Thoracic aorta (tissue), 2 donors: ENCODE measurements at places on chromosomes 16 and 17.

DNA sequence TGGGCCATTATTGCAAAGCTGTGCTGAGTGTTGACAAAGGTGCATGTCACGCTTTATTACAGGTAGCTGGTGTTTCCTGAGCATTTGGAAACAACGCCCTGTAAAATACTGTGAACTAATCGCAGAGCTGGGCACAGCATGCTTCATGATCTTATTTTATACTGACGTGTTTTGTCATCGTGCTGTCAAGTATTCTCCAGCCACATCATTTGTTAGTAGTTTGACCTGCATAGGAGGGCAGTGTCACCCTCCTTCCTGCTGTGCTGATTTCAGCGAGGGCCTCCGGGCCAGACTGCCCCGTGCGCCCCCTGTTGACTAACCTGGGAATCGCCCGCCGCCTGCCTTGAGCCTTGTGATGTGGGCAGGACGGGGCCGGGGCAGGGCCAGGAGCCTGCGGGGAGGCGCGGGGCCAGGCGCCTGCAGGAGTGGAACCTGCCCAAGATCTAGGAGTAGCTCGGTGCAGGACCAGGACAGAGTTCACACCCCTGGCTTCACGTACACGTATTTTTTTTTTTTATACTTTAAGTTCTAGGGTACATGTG, 820.7 kb downstream of the KCNJ18 start:
- no peak for DNase-seq

GRCh38 chr17:29388937-29389336, 1.2 kb upstream of the TAOK1 start:
- DNase-seq, result no peak

- no peak for DNase-seq
Measured at GRCh38 chr16:61540216-61540615, 496.0 kb downstream of the CDH8 start.

GRCh38 chr16:84839054-84839453, 19.3 kb downstream of the CRISPLD2 start:
- DNase-seq, result no peak

DNA sequence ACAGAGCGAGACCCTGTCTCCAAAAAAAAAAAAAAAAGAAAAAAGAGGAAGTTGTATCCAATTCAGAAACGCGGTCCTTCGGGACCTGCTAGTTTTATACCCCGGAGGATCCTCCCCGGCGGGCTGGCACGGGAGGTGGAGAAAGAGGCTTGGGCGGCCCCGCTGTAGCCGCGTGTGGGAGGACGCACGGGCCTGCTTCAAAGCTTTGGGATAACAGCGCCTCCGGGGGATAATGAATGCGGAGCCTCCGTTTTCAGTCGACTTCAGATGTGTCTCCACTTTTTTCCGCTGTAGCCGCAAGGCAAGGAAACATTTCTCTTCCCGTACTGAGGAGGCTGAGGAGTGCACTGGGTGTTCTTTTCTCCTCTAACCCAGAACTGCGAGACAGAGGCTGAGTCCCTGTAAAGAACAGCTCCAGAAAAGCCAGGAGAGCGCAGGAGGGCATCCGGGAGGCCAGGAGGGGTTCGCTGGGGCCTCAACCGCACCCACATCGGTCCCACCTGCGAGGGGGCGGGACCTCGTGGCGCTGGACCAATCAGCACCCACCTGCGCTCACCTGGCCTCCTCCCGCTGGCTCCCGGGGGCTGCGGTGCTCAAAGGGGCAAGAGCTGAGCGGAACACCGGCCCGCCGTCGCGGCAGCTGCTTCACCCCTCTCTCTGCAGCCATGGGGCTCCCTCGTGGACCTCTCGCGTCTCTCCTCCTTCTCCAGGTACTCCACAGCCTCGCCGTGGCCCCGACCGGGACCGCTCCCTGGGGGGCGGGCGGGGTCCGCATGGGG, at the start of gene CDH3:
Gene CDH3, plus strand, starts transcription at position 596 of the 779 bp plus-strand sequence. Its CDS starts 70 bp downstream, at position 666.
- no peak for DNase-seq

GRCh38 chr16:53849585-53849984, 145.6 kb downstream of the FTO start:
- no peak for DNase-seq

DNA sequence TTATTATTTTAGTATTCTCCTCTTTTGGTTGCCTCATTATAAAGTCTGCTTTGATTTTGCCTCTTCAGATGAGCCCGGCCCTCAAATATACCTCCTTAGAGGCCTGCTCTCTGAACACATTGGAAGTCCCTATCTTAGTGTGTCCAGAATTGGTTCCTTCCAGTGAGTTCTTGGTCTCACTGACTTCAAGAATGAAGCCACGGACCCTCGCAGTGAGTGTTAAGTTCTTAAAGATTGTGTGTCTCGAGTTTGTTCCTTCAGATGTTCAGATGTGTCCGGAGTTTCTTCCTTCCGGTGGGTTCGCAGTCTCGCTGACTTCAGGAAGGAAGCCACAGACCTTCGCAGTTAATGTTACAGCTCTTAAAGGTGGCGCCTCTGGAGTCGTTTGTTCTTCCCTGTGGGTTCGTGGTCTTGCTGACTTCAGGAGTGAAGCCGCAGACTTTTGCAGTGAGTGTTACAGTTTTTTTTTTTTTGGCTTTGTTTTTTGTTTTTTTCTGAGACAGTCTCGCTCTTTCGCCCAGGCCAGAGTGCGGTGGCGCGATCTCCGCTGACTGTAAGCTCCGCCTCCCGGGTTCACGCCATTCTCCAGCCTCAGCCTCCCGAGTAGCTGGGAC, 45.8 kb upstream of the NOS2 start:
- no peak for DNase-seq

GRCh38 chr17:68397108-68397536, 60.2 kb downstream of the WIPI1 start:
- no peak for DNase-seq

GRCh38 chr17:66551839-66552238, 249.4 kb downstream of the PRKCA start:
- no peak for DNase-seq

DNA sequence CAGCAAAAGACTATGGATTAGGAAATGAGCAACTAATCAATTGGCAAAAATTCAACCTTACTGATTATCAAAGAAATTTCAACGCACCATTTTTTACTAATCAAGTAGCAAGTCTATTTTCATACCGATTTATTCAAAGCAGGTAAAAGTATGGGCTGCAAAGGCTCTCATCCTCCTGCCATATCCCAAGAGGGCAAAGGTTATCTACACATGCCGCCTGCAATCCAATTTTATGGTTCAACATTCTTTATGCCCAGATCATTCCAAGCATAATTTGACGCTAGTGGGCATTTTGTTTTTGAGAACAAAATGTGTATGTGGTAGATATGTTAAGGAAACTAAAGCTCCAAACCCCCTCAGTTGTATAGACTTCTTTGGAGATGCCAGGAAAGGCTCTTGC, 270.6 kb downstream of the MAF start:
- no peak for DNase-seq

DNA sequence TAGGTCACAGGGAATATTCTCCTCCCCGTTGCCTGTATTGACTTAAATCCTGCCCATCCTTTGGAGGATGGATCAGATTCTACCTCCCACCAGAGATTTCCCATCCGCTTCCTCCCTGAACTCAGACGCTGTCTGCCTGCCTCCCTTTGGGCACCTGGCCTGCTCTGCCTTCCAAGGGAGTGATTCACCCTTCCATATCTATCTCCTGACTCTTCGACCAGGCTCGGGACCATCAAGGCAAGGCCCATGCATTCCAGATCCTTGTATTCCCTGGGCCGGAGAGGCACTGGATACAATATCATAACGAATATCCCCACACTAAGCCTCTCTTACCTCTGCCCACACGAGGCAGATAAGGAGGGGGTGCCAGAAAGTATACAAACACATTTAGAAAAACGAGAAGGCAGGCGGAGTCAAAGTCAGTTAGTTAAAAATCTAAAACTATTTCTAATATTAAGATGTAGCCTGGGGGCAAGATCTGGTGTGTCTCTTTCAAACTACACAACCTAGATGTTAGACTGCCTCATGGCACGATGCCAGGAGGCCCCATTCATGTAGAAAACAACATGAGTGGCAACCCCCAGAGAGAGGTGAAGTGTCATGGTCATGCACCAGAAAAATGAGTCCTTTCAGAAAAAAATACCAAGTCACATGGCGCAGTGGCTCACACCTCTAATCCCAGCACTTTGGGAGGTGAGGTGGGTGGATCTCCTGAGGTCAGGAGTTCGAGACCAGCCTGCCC, 9.2 kb downstream of the PMP22 start:
- DNase-seq, result no peak

- DNase-seq, result no peak
Measured at GRCh38 chr16:79047337-79047736, 553.2 kb downstream of the MAF start.

DNA sequence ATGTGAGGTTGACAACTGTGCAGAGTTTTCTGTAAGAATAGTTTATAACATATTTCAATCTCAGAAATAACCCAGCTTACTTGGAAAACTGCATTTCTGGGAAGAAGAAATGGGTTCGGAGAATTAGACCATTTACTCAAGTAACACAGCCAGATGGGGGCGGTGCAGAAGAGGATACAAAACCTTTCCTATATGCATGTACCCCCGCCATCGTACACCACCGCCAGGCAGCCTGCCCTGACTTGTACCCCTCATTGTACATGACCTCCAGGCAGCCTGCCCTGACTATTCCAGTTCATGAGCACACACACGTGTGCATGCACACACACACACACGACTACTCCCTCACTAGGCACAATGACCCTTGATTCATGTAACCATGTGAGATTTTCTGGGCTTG, 154.0 kb downstream of the C16orf78 start:
- DNase-seq, result no peak

DNA sequence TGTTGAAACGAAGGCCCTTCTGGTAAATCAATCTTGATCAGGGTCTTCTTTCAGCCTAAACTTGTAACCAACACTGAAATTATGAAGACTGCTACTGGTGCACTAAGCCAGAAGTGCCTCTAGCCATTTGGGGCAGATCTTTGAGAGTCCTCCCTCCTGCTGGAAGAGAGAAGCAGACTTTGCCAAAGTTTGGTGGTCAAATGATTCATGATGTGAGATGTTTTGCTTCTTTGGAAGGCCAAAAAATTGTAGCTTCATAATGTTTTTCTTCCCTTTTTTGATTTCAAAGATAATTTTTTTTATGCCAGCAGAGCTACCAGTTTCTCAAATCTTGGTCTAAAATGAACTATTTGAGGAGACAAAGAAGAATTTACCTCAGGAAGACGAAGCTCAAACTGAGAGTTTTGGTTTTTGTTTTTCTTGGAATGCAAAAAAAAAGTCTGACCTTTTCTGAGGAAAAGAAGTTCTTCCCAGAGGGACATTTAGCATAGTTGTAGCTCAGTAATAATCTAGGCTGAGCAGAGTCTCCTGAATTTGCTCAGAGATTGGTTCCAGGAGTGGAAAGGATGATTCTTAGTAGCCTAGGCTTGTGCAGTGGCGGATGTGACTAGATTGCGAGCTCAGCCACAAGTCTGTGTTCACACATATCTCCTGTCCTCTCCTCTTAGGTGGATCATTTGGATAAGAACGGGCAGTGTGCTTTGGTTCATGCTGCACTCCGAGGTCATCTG, 50.9 kb downstream of the CYB561 start:
- DNase-seq, result no peak

DNA sequence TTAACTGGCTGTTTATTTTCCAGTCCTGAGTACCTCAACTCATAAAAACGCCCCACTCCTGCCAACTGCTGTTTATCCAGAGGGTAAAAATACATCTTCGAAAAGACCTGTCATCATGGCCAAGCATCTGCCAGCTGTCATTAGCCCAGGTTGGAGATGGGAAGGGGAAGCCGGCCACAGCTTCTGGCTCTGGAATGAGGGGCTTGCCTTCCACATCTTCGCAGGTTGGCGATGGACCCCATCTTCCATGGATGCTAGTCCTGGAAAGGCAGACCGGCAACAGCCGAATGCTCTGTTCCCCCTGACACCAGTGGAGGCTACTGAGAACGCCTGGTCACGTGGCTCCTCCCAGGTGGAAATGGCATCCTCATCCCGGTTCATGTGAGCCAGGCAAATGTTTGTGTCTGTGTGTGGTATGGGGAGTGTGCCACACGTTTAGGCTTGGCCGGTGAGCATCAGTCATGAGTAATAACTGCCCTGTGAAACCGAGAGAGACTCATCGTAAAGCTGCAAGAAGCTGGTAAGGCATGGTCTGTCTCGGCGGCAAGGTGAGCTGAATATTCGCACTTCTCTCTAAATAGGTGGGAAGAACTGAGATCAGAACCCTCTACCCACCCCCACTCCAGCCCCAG, 420 bp upstream of the KRTAP17-1 start:
- no peak for DNase-seq

DNA sequence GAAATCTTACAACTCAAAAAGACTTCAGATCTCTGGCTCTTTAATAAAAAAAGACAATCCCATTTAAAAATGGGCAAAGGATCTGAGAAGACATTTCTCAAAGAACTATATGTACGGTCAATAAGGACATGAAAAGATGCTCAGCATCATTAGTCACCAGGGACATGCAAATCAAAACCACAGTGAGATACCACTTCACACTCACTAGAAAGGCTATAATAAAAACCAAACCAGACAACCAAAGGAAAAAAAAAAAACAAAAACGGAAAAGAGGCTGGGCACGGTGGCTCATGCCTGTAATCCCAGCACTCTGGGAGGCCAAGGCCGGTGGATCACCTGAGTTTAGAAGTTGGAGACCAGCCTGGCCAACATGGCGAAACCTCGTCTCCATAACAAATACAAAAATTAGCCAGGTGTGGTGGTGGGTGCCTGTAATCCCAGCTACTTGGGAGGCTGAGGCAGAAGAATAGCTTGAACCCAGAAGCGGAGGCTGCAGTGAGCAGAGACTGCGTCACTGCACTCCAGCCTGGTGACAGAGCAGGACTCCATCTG, 1.7 kb upstream of the NPIPB7 start:
- DNase-seq, result no peak

DNA sequence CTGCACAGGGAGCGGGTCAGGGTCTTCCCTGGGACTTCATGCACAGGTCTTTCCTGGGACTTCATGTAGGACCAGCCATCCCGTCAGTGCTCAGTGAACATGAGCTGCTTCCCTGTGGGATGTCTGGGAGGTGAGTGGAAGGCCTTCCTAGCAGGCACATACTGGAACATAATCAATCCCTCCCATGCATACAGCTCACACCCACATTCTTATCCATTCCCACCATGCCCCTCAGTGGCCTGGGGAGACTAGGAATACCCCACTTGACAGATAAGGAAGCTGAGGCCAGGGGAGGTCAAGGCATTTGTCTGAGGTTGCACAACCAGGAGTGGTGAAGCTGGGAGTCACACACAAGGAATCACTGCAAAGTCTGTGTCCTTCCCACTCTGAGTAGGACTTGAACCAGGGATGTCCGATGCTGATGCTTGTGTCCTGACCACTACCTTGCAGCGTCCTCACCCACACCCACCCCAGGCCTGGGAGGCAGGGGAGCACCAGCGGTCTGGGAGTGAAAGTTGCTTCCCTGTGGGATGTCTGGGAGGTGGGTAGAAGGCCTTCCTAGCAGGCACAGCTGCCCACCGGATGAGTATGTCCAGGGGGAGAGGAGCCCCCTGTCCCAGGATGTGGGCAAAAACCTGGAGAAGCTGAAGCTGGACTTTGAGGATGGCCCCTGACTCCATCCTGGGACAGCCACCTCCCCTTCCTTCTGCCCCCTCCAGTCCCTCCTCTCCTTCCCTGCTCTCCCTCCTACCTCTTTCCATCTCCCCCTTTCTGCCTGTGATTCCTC, 1.0 kb upstream of the NLRC5 start:
- no peak for DNase-seq

GRCh38 chr17:81210868-81211267, 11.9 kb downstream of the CEP131 start:
- DNase-seq, result no peak
